Right lung (tissue), 10 donors: ENCODE measurements at places on chromosomes 6 and 20.

GRCh38 chr6:37952027-37952426 lies 132.5 kb downstream of the ZFAND3 start:
- no peak for DNase-seq

- DNase-seq: no peak
Observed at GRCh38 chr20:2300420-2300819, 4.6 kb downstream of the TGM3 start.

DNA sequence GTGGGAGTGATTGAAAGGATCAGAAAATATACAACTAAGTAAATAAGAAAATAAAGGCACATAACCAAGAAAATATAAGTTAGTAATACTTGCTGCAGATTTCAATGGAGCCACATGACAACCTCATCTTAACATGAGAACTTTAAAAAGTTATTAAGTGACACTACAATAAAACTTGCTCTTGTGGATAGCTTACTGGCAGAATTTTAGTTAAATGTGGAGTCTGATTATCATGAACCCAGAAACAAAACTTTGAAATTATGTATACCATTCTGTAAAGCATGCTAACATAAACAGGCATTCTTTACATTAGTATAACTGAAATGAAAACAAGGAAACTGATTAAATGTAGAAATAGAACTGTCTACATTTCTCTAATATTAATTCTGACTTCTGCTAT lies 220.9 kb downstream of the RFPL4B start:
- DNase-seq: no peak

DNA sequence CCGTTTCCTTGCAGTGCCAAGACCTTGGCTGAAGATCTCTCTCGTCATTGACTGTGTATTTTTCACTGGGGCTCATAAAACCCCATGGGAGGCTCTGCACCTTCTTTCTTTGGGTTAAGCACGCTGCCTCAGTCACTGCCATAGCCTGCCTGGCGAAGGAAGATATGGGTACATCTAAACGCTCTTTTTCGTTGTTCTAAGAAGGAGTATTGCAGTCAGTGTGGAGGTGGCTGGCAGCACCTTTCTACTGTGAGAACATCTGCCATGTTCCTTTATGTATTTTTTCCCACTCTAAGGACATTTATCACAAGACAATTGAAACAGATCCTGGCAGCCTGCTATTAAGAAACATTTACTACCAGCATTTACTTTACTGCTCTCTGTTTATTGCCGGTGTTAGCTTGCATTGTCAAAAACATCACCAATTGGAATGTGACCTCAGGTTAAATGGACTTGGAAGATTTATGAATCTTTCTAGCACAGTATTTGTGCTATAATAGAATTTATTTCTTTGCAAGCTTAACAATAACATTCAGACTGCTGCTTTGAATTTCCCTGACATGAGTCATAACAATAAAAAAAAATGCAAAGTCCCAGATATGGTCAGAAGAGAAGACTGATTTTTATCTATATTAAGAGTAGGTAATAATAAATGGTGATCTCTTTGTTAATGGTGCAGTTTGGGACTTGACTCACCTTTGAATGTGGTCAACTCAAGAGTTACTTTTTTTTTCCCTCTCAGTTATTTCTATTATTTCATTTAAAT lies 62.2 kb upstream of the CLDN20 start:
- DNase-seq: no peak
